Endothelial cell (in vitro differentiated cells): ENCODE measurements at places on chromosomes 4 and X. TPM values are rescaled to one million over a fixed set of nuclear protein-coding genes. Genes with fewer than 3 reads are reported as not detected.

DNA sequence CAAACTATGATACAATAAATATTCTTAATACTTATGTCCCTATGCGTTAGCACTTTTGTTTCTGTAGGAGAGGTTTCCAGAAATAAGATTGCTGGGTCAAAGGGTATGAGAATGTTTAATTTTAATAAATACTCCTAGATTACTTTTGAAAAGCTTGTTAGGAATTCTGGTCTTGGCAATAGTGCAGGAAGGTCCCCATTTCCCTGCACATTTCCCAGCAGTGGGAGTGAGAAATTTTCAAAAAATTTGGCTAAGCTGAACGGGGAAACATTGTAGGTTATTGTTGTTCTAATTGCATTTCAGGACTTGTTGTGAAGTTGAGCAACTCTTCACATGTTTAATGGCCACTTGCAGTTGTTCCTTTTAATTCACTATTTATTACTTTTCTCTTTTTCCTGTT lies 27.1 kb downstream of the IGFBP7 start:
- H3K27me3 ChIP-seq, result peaks cover 6% of the 10 kb centered on the region
- H3K27ac ChIP-seq, result no peak overlapping the region
- peaks cover 23% of the 10 kb centered on the region for H3K4me1 ChIP-seq
- H3K4me3 ChIP-seq, result no peak overlapping the region

GRCh38 chr4:171588764-171589163 lies 224.4 kb upstream of the GALNTL6 start:
- no peaks in the 10 kb centered on the region for H3K4me1 ChIP-seq
- no peak for DNase-seq
- no peak overlapping the region for H3K4me3 ChIP-seq
- H3K27ac ChIP-seq, result no peak overlapping the region
- H3K27me3 ChIP-seq, result no peaks in the 10 kb centered on the region
- H3K36me3 ChIP-seq, result no peaks in the 10 kb centered on the region

GRCh38 chrX:133297284-133297683 lies 79.1 kb upstream of the TFDP3 start:
- H3K27me3 ChIP-seq, result no peaks in the 10 kb centered on the region
- no peak overlapping the region for H3K27ac ChIP-seq
- no peak for DNase-seq
- no peaks in the 10 kb centered on the region for H3K4me1 ChIP-seq

GRCh38 chr4:185128272-185129119 lies 14.6 kb upstream of the SLC25A4 start:
- no peaks in the 10 kb centered on the region for H3K36me3 ChIP-seq
- DNase-seq, result peak; percentile 36
- peak overlapping the region; percentile 11 for H3K27ac ChIP-seq
- H3K4me3 ChIP-seq, result peak overlapping the region; percentile 78
- H3K27me3 ChIP-seq, result peaks cover 7% of the 10 kb centered on the region

Gene CACNA1F
- total RNA-seq, result 0.59 TPM

- DNase-seq, result no peak
- peaks cover 8% of the 10 kb centered on the region for H3K4me1 ChIP-seq
- no peak overlapping the region for H3K4me3 ChIP-seq
- H3K36me3 ChIP-seq, result peaks cover 8% of the 10 kb centered on the region
- H3K27ac ChIP-seq, result no peak overlapping the region
Observed at GRCh38 chr4:88002786-88003185, 4.6 kb upstream of the PKD2 start.
